Hematopoietic multipotent progenitor cell (in vitro differentiated cells): ENCODE measurements at places on chromosomes 16 and 17. TPM values are rescaled to one million over a fixed set of nuclear protein-coding genes. Genes with fewer than 3 reads are reported as not detected.

TSPAN10 gene
- total RNA-seq, result 0.27 TPM

ZNF287 gene
- 3.2 TPM for total RNA-seq

TAC4 gene
- total RNA-seq, result not detected

HOXB7 gene
- total RNA-seq, result 0.54 TPM

GRCh38 chr17:7313890-7314718 lies 1.1 kb downstream of the GPS2 start:
- DNase-seq, result no peak

DNA sequence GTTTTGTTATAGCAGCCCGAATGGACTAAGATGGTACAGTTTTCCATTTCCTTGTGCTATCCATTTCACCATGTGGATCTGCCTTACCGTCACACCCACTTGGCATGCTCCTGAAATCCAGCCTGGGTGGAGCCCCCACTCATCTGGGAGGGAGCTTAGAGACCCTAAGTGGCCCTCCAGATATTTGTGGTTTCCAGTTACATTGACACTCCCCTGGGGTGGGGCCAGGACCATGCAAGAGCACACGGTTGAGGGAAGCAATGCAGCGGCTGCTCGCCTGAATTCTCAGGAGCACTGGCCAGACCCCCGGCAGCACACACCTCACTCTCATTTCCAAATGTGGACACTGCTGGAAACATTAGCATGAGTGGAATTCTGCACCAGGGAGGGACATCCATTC lies 231.1 kb downstream of the UTP18 start:
- DNase-seq, result no peak

GRCh38 chr16:52405441-52405840 lies 141.5 kb downstream of the TOX3 start:
- DNase-seq, result no peak

- DNase-seq, result no peak
Observed at GRCh38 chr16:20364051-20364450, 11.5 kb upstream of the UMOD start.

- no peak for DNase-seq
Observed at GRCh38 chr17:50972577-50972976, 106.4 kb upstream of the TOB1 start.

GRCh38 chr16:84278968-84279367 lies 15.7 kb upstream of the WFDC1 start:
- no peak for DNase-seq

DNA sequence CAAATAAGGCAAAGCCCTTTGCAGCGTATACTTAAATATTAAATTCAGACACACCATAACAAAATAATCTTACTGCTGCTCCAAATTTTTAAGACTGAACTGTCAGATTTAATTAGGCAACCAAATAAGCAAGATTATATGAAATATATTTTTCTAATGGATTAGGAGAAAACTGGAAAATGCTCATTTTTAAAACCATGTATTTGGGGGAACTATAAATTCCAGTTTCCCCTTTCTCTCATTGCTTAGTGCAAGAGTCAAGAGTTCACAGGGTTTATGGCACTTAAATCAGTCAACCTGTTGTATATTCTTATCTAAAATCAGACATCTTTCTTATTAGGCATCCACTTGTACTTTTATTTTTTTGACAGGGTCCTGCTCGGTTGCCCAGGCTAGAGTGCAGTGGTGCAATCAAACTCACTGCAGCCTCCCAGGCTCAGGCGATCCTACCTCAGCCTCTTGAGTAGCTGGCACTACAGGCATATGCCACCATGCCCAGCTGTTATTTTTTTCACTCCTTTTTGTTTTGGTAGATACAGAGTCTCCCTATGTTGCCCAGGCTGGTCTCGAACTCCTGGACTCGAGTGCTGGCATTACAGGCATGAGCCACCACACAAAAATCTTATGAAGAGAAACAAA lies 2.1 kb upstream of the KANSL1 start:
- DNase-seq, result no peak

- no peak for DNase-seq
Observed at GRCh38 chr16:79648826-79649225, 48.3 kb upstream of the MAF start.

DNA sequence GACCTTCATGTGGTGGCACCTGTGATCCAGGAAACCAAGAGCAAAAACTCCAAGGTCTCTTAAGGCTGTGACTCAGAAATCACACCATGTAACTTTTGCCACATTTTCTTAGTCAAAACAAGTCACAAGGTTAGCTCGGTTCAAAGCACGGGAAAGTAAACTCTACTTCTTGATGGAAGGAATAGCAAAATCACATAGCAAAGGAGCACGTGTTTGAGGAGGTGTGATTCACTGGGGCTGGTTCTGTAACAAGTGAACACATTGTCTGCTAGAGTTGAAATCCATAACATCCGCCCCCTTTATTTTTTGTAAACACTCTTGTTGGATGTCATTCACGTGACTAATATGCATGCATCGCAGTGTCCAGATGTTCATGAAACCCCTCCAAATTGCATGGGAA lies 415.0 kb upstream of the MAF start:
- DNase-seq, result no peak

- DNase-seq, result no peak
Observed at GRCh38 chr17:33197342-33197741, 95.8 kb downstream of the ASIC2 start.

DNA sequence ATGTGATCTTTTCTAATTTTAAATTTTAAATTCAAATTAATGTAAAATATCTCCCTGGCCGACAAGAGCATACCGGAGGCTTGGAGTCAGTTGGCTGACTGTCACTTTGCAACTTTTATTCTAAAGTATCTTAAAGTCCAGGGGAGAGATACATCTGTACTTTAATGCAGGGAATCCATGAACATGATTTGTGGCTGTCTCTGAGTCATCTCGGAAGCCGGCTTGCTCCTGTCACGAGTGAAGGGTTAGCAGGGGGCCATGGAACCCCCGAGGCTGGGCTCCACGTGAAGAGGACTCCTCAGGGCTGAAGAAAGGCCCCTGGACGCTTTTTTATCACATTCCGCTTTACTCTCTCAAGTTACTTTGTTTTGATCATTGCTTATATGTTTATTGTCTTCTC lies 13.3 kb downstream of the TVP23A start:
- no peak for DNase-seq

DNA sequence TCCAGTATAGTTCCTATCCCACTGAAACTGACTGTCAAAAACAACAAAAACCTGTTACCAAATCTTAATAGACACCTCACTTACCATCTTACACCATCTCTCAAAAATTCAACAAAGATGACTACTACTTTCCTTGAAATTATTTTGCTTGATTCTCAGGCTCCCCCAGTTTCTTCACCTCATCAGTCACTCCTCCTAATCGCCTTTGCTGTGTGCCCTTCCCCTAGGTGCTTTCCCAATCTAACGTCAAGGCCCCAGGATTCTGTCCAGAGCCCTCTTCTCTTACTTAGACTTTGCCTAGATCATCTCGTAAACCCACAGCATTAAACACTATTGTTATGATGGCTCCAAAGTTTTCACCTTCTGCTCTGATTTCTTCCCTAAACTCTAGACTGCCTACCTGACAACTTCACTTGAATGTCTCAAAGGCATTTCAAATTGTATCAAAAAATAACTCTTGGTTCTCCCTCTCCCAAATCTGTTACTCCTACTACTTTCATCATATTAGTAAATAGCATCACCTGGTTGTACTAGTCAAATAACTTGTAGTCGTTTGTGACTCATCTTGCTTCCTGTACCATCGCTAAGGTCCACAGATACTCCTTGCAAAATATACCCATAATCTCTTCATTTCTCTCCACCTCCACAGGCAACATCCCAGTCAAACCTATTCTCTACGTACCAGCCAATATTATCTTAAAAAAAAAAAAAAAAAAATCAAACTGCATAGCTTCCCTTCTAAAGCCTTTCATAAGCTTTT lies 18.0 kb downstream of the C16orf87 start:
- no peak for DNase-seq

DNA sequence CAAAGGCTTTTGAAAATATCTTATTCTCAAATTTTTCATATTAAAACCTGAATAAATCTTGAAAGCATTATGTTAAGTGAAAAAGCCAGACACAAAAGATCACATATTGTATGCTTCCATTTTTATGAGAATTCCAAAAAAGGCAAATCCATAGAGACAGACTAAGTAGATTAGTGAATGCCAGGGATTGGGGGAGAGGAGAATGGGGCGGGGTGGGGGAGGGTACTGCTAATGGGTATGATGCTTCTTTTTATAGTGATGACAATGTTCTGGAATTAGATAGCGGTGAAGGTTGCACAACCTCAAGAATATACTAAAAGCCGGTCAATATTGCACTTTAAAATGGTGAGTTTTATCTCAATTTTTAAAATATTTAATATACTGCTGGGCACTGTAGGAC lies 44.0 kb downstream of the XPO6 start:
- no peak for DNase-seq

DNA sequence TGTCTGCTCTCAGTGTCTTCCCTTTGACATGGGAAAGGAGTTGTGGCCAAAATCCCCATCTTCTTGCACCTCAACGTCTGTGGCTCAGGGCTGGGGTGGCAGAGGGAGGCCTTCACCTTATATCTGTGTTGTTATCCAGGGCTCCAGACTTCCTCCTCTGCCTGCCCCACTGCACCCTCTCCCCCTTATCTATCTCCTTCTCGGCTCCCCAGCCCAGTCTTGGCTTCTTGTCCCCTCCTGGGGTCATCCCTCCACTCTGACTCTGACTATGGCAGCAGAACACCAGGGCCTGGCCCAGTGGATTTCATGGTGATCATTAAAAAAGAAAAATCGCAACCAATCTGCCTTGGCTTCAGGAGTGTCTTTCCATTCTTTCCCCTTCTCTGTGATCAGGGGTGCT lies 918 bp upstream of the MRM1 start:
- no peak for DNase-seq

GRCh38 chr16:1923299-1924034 lies 5.3 kb upstream of the HS3ST6 start:
- peak; percentile 33 for DNase-seq

DNA sequence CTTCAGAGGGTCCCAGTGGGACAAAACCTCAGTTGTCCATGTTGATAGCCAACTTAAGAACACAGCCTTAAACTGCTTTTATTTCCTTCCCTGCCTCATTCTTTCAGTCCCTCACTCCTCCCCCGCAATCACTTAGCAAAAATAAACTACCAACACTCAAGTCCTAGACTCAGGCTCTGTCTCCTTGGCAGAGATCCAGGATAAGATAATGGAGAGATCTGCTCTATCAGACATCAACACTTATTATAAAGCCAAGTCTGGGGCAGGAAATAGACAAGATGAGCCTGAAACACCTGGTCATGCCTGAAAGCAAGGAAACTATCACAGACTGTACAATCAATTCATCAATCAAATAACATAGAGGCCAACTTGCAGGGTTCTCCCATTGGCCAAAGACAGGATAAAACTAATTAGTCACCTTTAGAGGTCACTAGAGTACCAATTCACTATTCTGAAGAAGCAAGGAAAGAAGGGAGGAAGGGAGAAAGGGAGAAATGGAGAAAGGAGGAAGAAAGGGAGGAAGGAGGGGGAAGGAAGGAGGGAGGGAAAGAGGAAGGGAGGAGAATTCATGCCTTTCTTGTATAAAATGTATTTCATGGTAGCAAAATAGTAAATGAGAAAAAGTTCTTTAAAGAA lies 15.7 kb downstream of the HYDIN start:
- no peak for DNase-seq

DNA sequence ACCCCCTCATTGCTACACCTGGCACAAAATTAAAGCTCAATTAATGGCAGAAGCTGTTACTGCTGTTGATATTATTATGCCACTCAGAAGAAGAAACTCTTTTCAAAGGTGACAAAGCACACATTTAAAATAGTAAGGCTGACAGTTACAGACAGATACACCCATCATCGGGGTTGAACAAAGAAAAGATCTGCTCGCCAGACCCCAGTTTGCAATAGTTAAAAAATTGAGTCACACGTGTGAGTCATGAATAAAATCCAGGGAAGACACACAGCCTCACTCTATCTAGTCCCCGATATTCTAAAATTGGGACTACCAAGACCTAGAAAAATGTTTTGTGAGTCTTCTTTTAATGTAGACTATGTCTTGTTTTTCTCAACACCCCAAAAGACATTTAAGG lies 330.0 kb upstream of the SOX9 start:
- no peak for DNase-seq

- no peak for DNase-seq
Observed at GRCh38 chr16:2230376-2230775, 5.9 kb upstream of the DNASE1L2 start.

- no peak for DNase-seq
Observed at GRCh38 chr17:61310590-61310989, 89.1 kb upstream of the TBX2 start.

GRCh38 chr16:78402833-78403232 lies 303.4 kb downstream of the WWOX start:
- no peak for DNase-seq

DNA sequence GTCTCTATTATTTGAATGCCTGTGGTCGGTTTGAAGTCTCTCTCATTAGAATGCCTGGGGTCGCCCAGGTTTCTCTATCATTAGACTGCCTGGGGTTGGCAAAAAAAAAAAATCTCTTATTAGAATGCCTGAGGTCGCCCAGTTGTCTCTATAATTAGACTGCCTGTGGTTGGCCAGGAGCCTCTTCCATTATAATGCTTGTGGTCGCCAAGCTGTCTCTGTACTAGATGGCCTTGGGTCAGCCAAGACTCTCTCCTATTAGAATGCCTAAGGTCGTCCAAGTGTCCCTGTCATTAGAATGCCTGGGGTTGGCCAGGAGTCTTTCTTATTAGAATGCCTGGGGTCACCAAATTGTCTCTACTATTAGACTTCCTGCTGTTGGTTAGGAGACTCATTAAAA lies 2228.4 kb downstream of the TP53TG3F start:
- no peak for DNase-seq

DNA sequence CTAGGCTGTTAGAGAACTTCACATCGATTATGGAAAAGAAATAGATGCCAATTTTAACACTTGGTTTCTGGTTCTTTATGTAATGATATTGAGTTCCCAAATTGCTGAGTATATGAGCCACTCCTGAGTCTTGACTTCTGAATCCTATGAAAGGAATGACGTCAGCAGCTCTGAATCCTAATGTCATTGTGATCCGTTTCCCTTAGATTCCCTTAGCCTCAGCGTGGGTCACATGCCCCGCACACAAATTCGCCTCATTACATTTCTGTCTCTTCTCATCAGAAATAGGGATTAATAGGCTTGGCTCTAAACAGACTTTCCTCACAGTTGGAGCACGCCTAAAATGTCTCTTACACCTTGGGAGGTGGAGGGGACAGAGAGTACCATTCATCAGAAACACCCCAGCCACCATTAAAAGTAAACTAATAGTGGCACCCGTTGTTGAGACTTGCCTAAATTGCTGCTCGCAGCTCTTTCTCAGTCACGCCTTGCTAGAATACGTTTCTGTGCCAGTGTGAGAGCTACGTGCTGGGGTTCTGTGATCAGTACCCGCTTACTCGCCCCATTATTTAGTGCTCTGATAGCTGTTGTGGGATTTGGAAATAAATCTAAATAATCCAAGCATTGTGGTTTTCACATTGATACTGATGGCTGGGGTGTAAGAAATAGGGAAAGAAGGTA lies 7.1 kb downstream of the MRM3 start:
- DNase-seq, result no peak
